Activated CD8-positive, alpha-beta T cell treated with anti-CD3 and anti-CD28 coated beads for 36 hours (primary cell): ENCODE measurements at places on chromosomes 12 and 14.
A peak's percentile ranks its signal among the peaks of the same experiment; 100 is the strongest.

DNA sequence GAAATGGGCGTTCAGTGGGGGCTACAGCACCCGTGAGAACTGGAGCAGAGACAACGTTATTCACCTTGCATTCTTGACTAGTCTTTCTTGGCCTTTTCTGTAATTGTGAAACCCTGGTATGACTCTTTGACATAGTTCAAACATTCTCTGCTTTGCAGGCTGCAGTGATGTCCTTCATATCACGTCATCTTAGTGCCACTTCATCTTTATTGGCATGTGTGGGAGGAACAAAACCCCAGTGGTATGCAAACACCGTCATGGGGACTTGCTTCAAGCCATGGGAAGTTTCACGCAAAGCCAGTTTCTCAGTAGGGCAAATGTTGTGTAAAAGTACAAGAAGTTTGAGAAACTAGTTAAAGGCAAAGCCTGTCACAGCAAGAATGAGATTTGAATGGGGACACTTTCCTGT is 20.2 kb upstream of the DUSP16 start:
- H3K27ac ChIP-seq: peak overlapping the region; percentile 82
- no peaks in the 10 kb centered on the region for H3K36me3 ChIP-seq
- H3K4me3 ChIP-seq: no peak overlapping the region
- peak; percentile 76 for DNase-seq
- peaks cover 36% of the 10 kb centered on the region for H3K4me1 ChIP-seq

GRCh38 chr14:88798156-88798555 is 5.4 kb upstream of the EML5 start:
- no peak overlapping the region for H3K4me3 ChIP-seq
- no peaks in the 10 kb centered on the region for H3K4me1 ChIP-seq
- DNase-seq: no peak

GRCh38 chr12:26125400-26126339 is 833 bp upstream of the BHLHE41 start:
- no peak overlapping the region for H3K27ac ChIP-seq
- H3K4me3 ChIP-seq: peak overlapping the region; percentile 77
- peaks cover 72% of the 10 kb centered on the region for H3K27me3 ChIP-seq
- H3K36me3 ChIP-seq: no peaks in the 10 kb centered on the region
- H3K4me1 ChIP-seq: peaks cover 27% of the 10 kb centered on the region

GRCh38 chr12:121749267-121749666 is 36.7 kb downstream of the TMEM120B start:
- no peaks in the 10 kb centered on the region for H3K4me1 ChIP-seq
- DNase-seq: no peak
- no peak overlapping the region for H3K27ac ChIP-seq
- no peaks in the 10 kb centered on the region for H3K27me3 ChIP-seq
- no peak overlapping the region for H3K4me3 ChIP-seq
- H3K36me3 ChIP-seq: peaks cover 17% of the 10 kb centered on the region

DNA sequence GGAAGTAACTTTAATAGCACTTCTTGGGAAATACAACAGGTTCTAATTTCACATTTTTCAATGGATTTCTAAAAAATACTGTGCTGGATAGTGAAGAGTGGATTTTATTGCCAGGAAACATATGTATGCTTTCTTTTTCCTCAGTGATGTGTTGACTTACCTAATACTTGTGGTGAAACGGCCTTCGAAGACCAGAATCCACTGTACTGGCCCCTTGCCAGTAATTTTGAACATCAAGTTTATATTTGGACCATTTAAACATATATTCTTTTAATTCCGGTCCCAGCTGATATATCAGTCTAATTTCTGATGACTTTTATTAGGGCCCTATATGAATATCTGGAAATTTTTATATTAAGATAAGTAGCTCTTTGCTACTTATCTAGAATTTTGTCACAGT is 1.8 kb downstream of the MSRB3 start:
- DNase-seq: no peak
- H3K4me3 ChIP-seq: no peak overlapping the region
- no peak overlapping the region for H3K27ac ChIP-seq
- H3K27me3 ChIP-seq: peaks cover 45% of the 10 kb centered on the region
